ENCODE measurements at places on chromosomes 4 and X.
A peak's percentile ranks its signal among the peaks of the same experiment; 100 is the strongest.

- no peak for DNase-seq
Observed at GRCh38 chrX:53047228-53047627, 1.4 kb upstream of the GPR173 start.

- DNase-seq: no peak
Observed at GRCh38 chr4:61950625-61951024, 750.5 kb downstream of the ADGRL3 start.

- DNase-seq: no peak
Observed at GRCh38 chr4:16926214-16926613, 27.8 kb upstream of the LDB2 start.

DNA sequence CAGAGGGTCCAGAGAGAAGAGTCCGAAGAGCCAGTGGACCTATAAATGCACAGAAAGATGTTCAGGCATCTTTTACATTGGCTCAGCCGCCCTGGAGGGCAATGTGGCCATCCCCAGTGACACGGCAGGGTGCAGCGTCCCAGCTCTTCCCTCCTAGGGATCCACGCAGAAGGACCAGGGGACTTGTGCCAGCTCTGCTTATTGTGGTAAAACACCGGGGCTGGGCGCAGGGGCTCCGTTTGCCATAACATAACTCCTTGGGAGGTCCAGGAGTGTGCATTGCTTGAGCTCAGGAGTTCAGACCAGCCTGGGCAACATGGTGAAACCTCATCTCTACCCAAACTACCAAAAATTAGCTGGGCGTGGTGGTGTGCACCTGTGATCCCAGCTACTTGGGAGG lies 70.2 kb downstream of the CPZ start:
- DNase-seq: no peak

DNA sequence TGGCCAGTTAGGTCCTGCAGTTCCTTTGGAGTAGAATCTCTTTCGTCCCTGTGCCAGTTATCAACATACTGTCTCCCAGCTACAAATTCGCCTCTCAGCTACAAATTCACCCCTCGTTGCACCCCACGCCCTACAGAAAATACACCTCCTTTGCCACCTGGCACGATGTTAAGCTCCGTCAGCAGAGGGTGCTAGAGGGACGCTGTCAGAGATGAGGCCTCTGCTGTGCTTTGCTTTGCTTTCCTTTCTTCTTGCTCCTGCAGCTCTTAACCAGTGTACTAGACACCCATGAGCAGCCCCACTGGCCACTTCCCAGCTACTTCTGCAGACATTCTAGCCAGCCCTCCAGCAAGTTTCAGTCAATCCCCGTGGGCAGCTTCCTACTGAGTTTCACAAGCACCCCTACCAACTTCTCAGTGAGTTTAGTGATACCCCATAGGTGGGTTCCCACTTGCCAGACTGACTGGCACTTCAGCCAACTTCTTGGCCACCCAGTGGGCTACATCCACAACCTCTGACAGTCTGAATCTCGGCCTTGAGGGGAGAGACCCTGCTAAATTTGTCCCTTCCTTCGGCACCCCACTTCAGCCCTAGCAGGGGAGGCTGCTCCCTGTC lies 21.8 kb downstream of the HAUS3 start:
- DNase-seq: peak; percentile 75

DNA sequence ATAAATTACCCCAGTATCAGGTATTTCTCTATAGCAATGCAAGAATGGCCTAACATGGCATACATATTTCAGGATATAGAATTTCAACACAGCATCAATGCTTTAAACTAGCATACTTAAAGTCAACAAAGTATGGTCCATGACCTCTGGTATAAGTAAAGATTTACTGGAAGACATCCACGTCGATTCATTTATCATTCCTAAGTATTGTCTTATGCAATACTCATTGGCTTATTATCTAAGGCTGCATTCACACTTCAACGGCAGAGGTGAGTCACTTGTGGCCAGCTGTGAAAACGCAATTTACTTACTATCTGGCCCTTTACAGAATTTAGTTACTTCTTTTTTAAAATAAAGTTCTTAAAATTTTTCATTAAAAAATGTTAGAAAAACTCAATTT lies 42.6 kb downstream of the ADGRA3 start:
- DNase-seq: no peak

DNA sequence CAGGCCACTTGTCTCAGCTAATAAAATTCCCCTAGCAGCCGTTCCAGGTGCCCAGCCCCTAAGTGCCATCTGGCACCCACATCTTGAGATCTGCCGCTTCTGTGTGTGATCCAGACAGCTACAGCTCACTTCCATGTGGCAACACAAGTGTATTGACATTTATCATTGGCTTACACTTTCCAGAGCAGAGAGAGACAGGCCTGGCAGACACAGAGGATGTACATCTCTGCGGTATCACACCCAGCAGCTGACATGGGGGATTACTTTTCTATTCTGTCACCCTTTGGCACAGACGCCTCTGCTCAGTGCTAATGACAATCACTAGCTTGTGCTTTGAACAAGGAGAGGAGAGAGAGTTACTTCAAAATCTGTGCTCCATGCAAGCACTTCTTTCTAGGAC lies 195.9 kb downstream of the KDR start:
- DNase-seq: no peak

- DNase-seq: peak; percentile 91
Observed at GRCh38 chr4:87026800-87027495, 92.1 kb downstream of the AFF1 start.

- no peak for DNase-seq
Observed at GRCh38 chr4:103098341-103098740, 1.3 kb downstream of the BDH2 start.

DNA sequence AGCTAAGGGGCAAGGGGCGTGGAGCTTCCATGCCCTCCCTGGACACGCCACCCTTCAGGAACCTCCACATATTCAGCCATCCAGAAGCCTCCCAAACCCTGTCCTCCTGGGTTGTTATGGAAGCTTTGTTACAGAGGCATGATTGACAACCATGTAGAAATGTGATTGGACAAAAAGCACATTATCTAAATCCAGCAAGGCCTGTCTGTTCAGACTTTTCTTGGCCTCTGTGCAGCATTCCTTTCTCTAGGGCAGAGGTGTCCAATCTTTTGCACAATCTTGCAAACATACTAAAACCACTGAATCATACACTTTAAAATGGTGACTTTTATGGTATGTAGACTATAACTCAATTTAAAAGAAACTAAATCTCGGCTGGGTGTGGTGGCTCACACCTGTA lies 12.7 kb downstream of the STEEP1 start:
- no peak for DNase-seq

GRCh38 chr4:42361456-42361855 lies 35.8 kb upstream of the SHISA3 start:
- DNase-seq: peak; percentile 66

- no peak for DNase-seq
Observed at GRCh38 chr4:133147921-133148689, 989 bp upstream of the PCDH10 start.

GRCh38 chrX:346034-346813 lies 27.6 kb upstream of the GTPBP6 start:
- no peak for DNase-seq

GRCh38 chr4:59966758-59967157 lies 1233.4 kb upstream of the ADGRL3 start:
- DNase-seq: no peak

DNA sequence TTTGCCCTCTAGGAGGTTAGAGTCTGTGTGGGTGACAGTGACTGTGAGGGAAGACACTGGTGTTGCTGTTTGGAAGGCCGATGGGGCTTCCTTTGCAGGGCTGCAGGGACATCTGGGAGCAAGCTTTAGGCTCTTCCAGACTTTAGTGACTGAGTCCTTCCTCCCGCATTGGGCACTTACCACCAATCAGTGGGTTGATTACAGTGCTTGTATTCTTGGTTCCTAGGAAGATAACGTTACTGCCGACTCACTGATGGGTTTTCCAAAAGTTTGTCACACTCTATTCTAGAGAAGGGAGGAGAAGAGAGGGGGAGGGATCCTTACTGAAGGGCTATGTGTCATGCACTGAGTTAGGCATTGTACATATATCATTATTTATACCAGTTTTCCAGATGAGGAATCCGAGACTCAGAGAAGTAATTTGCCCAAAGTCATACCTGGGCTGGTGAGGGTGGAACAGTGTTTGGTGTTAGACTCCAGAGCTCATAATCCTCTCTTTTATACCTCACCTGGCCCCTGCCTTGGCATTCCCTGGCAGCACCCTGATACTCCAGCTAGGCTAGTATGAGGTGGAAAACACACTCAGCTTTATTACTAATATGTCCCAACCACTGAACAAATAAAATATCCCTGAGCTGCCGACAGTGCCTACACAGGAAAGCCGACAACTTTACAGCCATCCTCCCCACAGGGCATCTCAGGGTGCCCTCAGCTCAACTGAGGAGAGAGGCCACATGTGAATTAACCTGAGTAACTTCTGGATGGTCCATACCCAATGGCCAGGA lies 3.8 kb downstream of the CHST7 start:
- DNase-seq: no peak

- peak; percentile 6 for DNase-seq
Observed at GRCh38 chr4:166493924-166494345, 620.9 kb downstream of the TLL1 start.

DNA sequence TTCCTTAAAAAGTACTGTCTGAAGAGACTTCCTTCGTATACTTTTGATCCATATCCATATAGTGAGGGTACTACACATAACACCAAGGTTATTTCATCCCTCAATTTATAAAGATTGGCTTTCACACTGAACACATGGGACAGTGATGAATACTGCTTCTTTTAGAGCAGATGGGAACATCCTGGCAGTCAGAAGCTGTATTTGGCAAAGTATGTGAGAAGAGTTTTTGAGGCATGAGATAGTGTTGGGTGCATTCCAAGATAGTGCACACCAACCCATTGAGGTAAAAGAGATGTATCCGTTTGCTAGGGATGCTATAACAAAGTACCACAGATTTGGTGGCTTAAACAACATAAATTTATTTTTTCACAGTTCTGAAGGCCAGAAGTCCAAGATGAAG lies 141.1 kb downstream of the MOSPD2 start:
- no peak for DNase-seq

GRCh38 chr4:38980903-38981676 lies 51.1 kb downstream of the TMEM156 start:
- DNase-seq: peak; percentile 54

GRCh38 chr4:153931804-153932203 lies 142.9 kb upstream of the SFRP2 start:
- no peak for DNase-seq

DNA sequence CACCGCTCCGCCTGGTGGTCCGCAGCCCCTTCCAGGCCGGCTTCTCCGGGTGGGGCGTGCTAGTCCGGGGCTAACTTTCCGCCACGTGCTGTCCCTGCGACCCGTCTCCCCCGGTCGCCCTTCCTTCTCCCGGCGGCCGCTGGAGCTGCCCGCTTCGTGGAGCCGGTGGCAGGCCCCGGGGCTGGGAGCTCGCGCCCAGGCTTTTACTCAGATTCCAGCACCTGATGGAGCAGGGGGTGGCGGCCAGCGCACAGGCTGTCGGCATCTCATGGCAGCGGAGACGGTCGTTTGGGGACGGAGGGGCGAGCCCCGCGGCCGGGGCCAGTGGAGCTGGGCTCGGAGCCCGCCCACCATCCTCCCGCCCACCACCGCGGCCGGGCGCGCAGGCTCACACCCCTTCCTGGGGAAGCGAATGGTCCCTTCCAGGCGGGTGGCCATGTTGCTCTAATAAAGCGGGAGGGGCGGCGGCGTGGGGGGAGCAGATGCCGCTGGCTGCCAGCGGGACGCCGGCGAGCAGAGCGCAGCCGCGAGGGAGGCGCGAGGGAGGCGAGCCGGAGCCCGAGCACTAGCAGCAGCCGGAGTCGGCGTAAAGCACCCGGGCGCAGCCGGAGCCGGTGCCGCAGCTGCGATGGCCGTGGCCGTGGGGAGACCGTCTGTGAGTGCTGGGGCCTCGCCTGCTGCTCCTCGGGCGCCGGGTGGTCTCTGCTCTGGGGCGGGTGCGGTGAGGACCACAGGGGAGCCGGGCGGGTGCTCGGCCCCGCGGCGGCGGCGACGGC lies at the start of gene SEPTIN11:
Gene SEPTIN11 (plus strand): TSS at position 477 of the 776 bp plus-strand sequence. CDS start 152 bp downstream, at position 629.
- DNase-seq: peak; percentile 98

GRCh38 chr4:74675673-74676279 lies 118.5 kb downstream of the BTC start:
- DNase-seq: peak; percentile 54

DNA sequence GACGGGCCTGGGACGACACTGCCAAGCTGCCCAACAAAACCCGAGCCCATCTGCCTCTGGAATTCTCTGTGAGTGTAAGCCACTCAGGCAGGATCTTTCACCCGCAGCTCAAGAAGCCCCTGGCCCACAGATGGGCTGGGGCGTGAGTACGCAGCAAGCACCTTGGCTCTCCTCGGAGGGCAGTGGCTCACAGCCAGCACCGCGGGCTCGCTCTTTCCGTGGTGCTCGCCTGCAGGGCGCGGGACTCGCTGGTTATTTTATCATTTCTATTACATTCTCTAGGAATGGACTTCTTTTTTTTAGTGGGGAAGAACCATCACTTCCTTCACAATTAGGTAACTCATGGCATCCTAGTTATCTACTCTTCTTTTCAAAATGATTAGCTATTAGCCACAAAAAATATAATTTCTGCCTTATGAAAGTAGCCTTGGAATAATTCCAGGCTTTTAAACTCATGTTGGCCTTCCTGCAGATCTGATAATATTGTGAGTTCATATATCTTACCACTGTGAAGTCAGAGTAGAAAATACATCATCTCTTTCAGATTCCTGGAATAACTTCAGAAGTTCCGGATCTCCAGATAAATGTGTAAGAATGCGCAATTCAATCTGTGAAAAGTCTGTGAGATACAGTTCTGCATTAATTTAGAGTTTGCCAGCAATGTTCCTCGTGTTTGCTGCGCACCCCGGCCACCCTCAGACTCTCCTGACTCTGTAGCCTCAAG lies 68.6 kb downstream of the NAT8L start:
- no peak for DNase-seq

DNA sequence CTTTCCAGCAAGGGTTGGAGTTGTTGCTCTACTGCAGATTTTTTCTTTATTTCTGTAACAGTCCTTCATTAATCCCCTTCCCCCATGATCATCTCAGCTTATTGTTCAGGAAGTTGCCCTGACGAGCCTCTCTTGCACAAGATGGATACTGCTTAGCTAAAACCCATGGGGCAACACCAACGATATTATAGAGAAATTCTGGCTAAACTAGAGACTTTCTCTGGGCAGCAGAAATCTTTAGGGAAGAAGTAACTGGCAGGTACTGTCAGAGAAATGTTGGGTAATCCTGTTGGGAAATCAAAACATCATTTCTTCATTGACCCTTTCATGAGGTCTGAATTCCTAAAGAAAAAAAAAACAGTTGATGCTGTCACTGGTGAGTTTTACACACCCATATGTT lies 921.3 kb downstream of the NLGN4X start:
- no peak for DNase-seq

DNA sequence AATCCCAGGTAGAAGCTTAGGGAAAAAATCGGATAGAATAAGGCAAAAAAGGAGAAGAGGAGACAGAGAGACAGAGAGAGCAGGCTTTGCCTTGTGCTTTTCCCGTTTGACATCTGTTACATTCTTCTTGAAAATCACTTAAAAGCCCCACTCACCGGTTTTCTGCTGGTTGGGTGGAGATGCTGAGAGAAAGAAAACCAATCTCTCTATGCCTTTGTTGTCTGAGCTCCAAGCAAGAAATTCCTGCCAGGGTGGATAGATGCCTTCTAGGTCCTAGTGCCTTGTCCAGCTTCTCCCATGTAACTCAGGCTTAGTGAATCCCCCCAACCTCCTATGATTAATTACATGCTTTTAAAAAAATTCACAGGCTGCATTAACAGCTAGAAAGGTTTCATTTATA lies at the start of gene DCX:
Gene DCX (minus strand): TSS at position 210 of the 400 bp plus-strand sequence. CDS start 1,794 bp downstream, outside the sequence.
- no peak for DNase-seq

GRCh38 chrX:72539822-72540221 lies 32.8 kb downstream of the HDAC8 start:
- DNase-seq: no peak

Data from GM12865 (cell line).